ENCODE measurements at places on chromosomes 7 and 10.
A peak's percentile ranks its signal among the peaks of the same experiment; 100 is the strongest.

DNA sequence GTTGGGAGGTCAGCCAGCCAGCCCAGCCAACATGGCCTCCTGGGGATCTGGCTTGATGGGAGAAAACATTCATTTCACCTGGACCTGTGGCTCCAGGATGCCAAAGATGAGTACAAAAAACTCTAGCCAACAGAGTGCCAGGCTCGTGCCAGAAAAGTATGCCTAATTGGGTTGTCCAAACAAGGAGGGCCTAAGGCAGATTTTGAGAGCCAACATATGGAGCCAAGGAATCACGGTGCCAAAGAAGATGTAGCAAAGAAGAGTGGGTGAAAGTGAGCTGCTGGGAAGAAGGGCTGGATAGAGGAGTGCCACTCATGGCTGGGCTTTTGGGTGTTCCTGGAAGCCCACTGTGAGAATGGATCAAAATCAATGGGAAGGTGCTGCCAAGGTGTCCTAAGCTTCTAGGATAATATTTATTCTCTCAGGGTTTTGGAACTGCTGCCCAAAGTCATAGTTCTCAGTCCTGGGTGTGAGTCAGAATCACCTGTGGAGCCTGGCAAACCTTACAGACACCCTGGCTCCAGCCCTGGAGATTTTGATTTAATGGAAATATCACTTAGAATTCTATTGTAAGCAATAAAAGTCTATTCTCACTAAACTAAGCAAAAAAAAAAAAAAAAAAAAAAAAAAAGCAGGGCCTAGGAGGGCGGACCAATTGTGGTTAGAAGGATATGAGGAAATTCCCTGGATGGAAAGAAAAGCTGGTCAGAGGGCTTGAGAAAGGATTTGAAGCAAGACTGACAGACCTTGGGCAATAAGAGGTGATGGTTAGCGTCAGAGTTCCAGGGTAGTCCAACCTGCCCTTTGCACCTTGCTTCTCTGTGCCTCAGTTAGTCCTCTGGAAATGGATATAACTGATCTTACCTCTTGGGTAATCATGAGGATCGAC, 182.2 kb upstream of the PRR15 start:
- no peak for DNase-seq

DNA sequence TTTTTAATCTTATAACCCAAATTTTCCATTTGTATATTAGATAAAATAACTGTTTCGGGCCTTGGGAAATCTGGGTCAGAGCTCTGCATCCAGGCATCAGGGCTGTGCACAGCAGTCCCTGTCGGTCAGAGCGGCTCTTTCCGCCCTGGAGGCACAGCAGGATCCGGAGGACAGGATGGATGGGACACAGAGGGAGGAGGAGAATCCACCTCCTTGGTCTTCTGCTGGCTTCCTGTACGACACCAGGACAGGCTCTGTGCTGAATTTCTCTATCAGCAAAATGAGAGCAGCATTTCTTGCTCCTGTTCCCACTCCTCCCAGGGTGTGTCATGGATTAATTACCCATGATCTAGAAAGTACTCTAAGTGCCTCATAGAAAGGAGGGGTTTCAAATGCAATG, 254.9 kb downstream of the SKAP2 start:
- DNase-seq, result no peak

DNA sequence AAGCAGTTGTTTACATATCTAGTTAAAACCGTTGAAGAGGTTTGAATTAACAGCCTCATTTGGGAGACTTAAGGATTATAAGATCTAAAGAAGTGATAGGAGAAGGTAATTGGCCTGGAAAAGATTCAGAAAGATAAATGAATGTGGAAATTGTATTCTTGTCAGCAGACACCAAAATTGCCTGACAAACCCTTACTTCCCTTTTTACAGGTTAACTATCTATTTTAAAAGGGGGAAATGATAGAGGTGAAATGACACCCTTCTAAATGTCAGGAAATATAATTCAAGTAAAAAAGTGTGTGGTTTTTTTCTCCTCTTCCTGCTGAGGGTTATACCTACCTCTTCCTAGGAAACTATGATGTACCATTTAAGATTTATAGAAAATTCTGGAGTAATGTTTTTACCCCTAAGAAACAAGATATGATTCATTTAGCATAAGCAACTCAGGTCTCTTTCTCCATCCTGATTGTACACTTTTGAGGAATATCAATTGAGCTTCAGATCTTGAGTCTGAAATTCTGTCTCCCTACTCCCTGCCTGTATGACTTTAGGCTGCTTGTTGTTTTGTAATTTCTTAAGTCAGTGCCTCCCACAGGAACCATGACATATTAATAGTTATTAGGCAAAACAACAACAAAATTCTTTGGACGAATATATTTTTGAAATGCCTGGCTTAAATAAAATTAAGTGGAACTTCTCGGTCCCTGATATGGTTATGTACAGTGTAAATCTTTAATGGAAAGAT, 250.4 kb downstream of the RNLS start:
- no peak for DNase-seq

DNA sequence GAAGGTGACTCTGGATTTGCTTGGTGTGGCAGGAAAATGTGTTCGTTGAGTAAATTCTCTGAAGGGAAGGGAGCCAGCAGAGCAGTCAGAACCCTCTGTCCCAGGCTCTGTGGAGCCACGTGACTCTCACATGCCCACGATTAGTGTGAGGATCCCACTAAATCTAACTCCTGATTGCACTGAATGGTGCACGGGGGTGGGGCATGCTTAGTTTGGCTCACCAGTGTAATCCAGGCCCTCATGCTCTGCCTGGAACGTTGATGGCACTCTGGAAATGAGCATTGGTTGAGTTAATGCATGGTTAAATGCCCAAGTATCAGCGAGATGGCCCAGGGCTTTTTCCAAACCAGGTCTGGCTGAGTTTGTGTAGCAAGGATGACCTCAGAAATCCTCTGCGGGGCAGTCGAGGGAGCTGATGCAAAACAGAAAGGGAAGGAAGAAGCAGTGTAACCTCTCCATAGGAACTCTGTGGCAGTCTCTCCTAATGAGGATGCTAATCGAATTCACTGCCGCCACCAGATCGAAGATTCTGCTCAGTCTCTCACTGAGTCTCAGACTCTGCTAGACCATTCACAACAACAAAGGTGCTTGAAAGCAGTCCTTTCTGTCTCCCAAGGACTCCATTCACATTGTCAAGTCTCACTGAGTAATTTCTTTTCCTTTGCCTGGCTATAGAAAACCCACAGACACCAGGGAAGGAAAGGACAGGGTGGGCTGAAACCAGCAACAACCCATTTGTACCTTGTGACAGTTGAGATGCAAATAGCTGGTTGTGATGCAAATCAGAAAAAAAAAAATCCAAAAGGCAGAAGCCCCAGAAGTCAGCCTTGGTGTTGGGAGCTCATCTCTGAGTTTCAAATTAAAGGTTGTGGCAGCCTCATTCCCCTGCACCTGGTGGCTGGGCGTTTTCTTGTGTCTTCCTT, 98.1 kb downstream of the C10orf105 start:
- no peak for DNase-seq

DNA sequence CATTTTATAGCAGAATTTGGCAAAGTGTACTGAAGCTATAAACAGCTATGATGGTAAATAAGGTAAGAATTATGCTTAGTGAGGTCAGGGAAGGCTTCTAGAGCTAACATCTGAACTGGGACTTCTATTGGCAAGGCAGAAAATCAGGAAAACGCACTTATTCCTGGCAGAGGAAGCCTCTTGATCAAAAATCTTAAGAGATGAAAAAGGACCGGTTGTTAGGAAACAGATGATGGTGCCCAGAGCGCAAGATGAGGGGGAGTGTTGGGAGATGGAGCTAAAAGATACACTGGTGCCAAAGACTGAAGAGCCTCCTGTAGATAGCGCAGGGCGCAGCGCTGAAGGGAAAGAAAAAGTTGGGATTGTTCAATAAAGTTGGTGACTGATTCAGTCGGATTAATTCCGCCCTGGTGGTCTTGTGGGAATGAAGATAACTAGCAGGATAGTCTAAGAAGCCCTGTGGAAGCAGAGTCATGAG, 550 bp upstream of the CALU start:
- DNase-seq, result no peak

DNA sequence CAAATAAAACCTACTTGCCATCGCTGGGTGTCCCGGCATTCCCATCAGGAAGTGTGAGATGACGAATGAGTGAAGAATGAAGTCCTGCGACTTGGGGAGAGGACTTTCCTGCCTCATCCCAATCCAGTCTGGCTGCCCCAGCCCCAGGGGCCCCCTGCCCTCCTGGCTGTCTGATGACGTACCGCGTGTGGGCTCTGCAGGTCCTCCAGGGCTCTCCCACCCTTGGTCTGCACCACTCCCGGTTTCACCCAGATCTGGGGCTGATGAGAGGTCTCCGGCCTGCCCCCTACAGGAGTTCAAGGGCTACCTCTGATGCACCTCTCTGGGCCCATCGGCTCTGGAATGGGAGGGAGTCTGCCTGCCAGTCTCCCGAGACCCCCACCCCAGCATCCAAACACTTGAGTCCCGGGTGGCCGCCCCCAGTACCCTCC, 9.8 kb downstream of the ATP6V1F start:
- no peak for DNase-seq

DNA sequence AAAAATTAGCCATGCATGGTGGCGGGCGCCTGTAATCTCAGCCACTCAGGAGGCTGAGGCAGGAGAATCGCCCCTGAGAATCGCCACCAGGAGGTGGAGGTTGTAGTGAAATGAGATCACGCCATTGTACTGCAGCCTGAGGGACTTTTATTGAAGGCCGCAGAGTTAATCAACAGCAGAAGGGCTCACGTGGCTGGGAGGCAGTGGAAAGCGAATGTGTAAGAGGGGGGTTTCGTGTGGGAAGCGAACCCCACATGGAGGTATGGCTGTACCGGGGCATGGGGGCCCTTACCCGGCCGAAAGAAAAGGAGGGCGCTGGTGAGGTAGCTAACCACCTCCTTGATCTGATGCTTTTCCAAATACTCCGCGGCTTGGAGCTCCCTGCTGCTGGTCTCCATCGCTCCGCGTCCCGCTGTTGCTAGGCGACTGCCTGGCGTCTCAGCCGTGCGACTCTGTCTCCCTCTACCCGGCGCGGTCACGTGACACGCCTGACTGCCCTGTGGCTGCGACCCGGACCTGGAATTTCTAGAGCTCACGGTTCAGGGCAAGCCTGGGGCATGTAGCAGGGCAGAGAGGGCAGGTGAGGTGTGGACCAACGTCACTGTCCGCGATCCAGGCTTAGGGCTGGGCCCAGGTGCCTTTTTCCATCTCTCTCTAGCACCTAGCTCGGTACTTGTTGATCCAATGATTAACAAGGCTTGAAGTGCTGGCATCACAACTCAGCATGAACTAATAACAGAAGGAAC, at the start of gene EFCAB10:
TSS of gene EFCAB10 (minus strand) at position 428 of the 746 bp plus-strand sequence. CDS start at position 398, 30 bp downstream.
- DNase-seq, result peak; percentile 57

DNA sequence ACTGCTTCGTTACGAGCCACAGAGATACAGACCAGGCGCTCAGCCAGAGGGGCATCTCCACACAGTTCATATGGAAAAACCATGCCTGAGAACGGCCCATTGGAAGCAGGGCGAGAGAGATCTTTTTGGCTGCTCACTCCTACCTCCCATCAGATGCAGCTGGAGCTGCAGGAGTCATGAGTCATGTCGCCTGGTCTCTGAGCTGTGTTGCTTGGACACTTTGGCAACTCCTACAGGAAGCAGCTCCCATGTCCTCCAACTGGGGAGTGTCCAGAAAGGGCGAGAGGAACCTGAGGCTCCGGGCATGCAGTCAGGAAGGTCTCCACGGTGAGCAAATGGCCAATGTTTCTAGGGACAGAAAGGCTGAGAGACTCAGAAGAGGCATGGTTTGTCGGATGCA, 24.9 kb downstream of the INSIG1 start:
- DNase-seq, result no peak

DNA sequence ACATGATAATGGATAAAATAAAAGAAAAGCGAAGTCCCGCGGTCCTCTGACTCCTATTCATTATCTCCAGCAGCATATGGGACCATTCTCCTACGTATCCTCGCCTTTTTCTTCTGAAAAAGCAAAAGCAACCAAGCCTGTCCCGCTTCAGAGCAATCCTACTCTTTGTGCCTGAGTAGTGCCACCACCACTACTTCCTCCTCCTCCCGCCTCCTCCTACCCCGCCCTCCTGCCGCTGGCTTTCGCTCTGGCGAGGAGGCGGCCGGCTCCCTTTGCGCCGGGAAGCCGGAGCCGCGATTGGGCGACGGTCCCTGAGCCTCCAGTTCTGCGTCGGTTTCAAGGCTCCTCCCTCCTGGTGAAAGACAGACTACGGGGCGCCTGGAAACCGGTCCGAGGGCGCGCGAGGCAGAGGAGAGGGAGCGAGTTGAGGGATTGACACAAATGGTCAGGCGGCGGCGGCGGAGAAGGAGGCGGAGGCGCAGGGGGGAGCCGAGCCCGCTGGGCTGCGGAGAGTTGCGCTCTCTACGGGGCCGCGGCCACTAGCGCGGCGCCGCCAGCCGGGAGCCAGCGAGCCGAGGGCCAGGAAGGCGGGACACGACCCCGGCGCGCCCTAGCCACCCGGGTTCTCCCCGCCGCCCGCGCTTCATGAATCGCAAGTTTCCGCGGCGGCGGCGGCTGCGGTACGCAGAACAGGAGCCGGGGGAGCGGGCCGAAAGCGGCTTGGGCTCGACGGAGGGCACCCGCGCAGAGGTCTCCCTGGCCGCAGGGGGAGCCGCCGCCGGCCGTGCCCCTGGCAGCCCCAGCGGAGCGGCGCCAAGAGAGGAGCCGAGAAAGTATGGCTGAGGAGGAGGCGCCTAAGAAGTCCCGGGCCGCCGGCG, at the start of gene FZD1:
TSS of gene FZD1 (plus strand) at position 388 of the 878 bp plus-strand sequence. CDS start at position 836, 448 bp downstream.
- DNase-seq, result peak; percentile 95

GRCh38 chr7:50146692-50147091, 53.6 kb upstream of the ZPBP start:
- DNase-seq, result no peak

- no peak for DNase-seq
Measured at GRCh38 chr10:76961841-76962240, 675.8 kb downstream of the KCNMA1 start.

DNA sequence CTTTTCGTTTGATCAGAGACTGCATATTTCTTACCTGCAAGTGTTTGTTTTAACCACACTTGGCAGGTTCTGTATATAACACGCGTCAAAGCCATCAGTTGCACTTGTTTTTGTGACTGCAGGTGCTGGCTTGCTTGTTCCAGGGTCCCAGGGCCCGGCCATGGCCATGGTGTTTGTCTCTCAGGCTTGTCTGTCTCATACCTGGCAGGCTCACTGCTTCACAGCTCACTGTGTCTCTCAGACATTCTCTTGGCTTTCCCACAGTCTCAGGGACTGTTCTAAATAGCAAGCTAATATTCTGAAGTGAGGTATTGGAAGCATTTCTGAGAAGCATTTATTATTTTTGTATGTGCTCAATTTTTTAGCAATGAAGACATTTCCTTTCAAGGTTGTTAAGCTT, 46.9 kb downstream of the GPR141 start:
- no peak for DNase-seq

- DNase-seq, result no peak
Measured at GRCh38 chr10:59037018-59037389, 139.4 kb upstream of the PHYHIPL start.

GRCh38 chr10:78657163-78657861, 411.5 kb upstream of the ZMIZ1 start:
- peak; percentile 12 for DNase-seq

Measured in NCI-H2029 treated with DMSO at 0.1 percent for 48 hours (cell line).